ENCODE measurements at places on chromosomes 1 and 21.

DNA sequence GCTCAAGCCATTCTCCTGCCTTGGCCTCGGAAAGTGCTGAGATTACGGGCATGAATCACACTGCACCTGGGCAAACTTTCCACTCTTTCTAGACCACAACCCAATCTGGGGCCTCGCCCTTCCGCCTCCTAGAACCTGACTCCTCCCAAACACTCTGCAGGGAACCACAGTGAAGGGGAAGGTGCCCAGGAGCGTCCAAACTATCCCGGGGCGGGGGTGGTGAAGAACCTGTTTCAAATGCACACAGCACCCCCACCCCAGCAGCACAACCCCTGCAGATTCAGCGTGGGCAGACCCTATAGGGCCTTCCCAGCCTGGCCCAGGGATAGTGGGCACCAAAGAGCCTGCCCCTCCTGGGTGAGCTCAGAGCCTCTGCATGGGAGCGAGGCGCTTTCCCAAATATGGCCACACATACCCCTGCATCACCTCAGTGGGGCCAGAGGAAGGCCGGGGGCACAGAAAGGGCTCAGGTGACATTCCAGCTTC, 86.9 kb downstream of the STUM start:
- DNase-seq, result no peak

- peak; percentile 75 for DNase-seq
Observed at GRCh38 chr1:183180218-183180617, 5.8 kb upstream of the LAMC2 start.

GRCh38 chr1:157648317-157648716, 50.4 kb upstream of the FCRL4 start:
- DNase-seq, result no peak

GRCh38 chr1:206685769-206686477, 1.2 kb downstream of the MAPKAPK2 start:
- DNase-seq, result no peak

GRCh38 chr21:38498057-38498833, at the start of gene ERG:
TSS of gene ERG (minus strand) at chr21:38498477. CDS start at chr21:38498380, 97 bp downstream.
- DNase-seq, result no peak

GRCh38 chr1:14511166-14511680, 87.3 kb upstream of the KAZN start:
- DNase-seq, result no peak

- no peak for DNase-seq
Observed at GRCh38 chr1:44650159-44650831, 24.0 kb downstream of the TMEM53 start.

DNA sequence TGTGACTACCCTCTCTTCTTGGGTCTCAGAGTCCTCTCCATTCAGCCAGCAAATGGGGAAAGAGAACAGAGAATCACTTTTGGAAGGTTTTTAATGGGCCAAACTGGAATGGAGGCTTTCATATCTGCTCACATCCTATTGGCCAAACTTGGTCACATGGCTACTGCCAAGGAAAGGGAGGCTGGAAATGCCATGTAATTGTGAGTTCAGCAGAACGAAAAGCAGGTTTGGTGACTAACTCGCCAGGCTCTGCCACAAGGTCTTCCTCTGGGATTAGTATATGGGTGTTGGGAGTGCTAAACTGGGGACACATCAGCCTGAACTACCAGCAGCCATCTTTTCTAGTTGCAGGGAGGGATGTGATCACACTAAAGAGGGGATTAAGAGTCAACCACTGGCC, 19.2 kb downstream of the RD3 start:
- DNase-seq, result no peak

GRCh38 chr1:40029608-40030007, 10.9 kb upstream of the CAP1 start:
- DNase-seq, result no peak

DNA sequence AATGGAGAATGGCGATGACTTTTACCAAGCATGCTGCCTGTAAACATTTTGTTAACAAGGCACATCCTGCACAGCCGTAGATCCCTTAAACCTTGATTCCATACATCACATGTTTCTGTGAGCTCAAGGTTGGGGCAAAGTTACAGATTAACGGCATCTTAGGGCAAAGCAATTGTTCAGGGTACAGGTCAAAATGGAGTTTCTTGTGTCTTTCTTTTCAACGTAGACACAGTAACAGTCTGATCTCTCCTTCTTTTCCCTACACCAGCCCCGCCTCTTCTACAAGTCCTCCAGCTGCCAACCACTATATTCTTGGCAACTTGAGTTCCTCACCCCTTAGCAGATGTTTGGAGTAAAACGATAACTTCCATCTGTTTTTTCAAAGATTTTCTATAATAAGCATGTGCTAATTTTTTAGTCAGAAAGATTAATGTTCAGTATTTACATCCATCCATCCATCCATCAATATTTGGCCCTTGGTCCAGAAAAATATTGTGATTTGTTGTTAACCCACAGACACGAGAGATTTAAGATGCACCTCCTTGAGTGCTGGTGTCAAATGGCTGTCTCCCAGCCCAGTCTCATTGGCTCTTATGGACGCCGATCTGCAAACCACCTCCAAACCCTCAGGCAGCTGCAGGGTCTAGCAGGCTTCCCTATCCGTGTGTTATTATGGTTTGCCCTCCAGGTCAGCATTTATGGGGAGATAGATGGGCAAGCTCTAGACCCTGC, 3.8 kb downstream of the DNALI1 start:
- no peak for DNase-seq

GRCh38 chr1:44569491-44569890, 104.8 kb downstream of the TMEM53 start:
- DNase-seq, result no peak

- no peak for DNase-seq
Observed at GRCh38 chr1:116371752-116372151, 1.3 kb upstream of the ATP1A1 start.

- DNase-seq, result no peak
Observed at GRCh38 chr1:33170351-33171274, 11.2 kb downstream of the TRIM62 start.

GRCh38 chr1:27872802-27873551, 633 bp downstream of the THEMIS2 start:
- DNase-seq, result no peak

DNA sequence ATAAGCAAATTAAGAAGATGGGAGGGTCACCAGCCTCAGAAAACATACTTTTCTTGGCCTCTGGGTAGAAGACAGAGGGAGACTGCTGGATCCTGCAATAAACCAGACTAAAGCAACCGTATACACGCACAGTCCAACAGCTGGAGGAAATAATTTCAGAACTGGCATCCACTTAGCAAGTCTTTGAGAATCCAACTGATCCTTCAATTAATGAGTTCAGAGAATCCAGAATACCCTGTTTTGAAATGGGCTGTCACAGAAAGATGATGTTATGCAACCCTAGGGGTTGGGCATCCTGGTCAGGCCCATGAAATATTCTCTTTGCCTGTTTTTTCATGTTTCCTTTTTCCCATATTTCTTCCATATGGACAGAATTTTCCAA, 134.0 kb upstream of the MAGI3 start:
- DNase-seq, result peak; percentile 10

- DNase-seq, result no peak
Observed at GRCh38 chr1:161978011-161978790, 45.5 kb downstream of the OLFML2B start.

- DNase-seq, result no peak
Observed at GRCh38 chr1:231856894-231857293, 230.3 kb downstream of the DISC1 start.

DNA sequence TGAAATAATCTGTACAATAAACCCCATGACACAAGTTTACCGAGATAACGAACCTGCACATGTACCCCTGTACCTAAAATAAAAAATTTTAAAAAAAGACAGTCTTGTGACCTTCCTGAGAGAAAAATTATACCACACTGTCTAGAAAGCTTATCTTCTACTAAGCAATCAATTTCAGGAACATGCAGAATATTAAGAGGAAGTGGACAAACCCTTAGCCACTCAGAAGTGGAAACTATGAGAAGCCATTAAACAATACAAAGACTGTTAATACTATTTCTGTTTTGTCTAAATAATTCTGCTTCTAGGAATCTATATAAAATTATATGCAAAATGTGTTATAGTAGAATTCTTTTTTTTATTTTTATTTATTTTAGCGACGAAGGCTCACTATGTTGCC, 93.9 kb downstream of the ADAMTS1 start:
- no peak for DNase-seq

DNA sequence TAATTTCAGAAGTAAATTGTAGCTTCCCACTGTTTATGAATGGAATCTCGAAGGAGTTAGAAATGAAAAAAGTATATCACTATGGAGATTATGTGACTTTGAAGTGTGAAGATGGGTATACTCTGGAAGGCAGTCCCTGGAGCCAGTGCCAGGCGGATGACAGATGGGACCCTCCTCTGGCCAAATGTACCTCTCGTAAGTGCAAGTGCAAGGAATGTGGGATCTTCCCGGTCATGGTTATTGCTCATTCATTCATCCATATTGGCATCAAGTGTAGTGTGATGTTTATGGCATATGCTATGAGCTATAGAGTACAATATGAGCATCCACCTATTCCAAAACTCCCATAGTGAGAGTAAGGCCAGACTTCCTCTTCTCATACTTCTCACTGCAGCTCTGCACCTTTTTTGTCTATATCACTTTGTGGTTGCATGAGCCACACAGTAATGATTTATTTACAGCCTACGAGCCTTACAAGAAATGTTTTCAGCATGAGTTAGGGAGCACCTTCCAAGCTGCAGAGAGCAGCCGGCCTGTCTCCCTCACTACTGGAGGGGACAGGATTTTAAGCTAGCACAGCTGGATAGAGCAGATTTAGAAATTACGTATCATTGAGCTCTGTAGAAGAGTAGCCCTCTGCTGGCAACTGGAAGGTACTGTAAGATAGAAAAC, 24.9 kb upstream of the CR1L start:
- no peak for DNase-seq

DNA sequence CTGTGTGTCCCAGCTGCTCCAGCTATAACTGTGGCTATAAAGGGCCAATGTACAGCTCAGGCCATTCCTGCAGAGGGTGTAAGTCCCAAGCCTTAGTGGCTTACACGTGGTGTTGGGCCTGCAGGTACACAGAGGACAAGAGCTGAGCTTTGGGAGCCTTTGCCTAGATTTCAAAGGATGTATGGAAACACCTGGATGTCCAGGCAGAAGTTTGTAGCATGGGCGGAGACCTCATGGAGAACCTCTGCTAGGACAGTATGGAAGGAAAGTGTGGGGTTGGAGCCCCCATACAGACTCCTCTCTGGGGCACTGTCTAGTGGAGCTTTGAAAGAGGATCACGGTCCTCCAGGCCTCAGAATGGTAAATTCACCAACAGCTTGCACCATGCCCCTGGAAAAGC, 113.9 kb downstream of the RGS21 start:
- no peak for DNase-seq

DNA sequence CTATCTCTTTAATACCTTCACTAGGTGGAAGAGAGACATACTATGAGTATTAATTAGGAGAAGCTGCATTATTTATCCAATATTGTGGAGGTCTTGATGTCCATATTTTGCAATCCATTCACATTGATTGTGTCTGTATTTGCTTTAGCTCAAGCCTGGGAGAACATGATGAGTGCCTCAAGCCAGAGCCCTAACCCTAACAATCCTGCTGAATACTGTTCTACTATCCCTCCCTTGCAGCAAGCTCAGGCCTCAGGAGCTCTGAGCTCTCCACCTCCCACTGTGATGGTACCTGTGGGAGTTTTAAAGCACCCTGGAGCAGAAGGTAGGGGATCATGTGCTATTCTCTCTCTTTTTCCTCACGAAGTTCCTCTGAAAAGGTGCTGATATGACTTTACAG, 99.5 kb downstream of the CC2D1B start:
- no peak for DNase-seq

DNA sequence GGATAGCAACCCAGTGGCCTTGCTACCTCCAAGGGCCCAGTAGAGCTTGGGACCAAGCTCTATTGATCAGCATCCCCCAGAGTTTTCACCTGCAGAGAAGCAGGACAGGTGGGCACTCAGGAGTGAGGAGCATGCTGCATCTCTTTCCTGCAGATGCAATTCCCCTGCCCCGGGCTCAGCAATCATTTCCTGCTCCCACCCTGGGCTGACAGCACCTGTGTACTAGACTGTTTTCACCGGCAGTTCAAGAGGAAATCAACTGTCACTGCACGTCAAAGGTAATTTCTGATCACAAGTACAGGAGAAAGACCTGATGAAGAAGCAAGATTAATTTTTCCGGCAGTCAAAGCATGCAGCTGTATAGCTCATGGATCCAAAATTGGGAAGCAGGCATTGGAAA, 8.8 kb upstream of the NT5C1A start:
- DNase-seq, result no peak

DNA sequence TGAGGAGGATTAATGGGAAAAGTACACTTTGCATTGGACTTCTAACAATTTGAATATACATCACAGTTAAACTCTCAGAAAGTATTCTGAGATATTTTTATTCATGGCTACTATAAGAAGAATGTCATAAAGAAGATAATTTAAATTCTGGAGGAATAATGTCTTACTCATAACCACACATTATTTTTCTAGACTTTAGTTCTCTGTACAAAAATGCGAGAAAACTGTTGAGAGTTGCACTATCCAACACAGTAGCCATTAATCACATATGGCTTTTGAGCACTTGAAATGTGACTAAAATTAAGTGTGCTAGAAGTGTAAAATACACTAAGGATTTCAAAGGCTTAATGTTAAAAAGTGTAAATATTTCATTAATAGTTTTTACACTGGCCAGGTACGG, 53.8 kb downstream of the CRB1 start:
- DNase-seq, result no peak

GRCh38 chr1:151801310-151801820, 3.9 kb downstream of the LINGO4 start:
- DNase-seq, result no peak

DNA sequence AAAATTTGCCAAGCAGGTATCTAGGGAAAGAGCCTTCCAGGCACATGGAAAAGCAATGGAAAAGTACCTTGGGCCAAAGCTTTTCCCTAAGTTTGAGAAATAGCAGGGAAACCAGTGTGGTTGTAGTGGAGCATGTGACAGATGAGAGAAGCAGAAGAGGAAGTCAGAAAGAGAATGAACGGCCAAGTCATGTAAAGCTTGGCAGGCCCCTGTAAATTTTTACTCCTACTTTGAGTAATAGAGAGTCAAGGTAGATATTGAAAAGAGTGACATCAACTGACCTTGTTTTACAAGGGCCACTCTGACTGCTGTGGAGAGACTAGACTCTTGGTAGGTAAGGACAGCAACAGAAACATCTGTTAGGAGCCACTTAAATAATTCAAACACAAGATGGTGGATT, 180.9 kb upstream of the PRMT6 start:
- DNase-seq, result no peak

- no peak for DNase-seq
Observed at GRCh38 chr1:171434717-171435346, 50.5 kb upstream of the PRRC2C start.

DNA sequence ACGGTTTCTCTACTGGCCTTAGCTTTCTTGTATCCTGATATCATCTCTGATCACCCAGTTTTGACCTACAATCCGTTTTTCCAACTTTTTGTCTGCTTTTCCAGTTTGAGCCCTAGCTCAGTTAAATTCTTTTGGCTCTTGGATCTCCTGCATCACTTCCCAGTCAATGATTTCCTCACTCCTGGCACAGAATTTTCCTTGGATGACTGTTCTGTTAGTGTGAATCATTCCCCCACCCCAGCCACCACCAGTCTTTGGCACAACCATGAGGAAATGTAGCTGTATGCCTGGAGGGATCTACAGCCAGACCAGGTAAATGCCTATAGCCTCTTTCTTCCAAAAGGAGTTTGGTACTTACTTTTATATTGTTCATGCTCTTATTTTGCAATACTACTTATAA, 187.2 kb upstream of the PTGFR start:
- DNase-seq, result no peak

- no peak for DNase-seq
Observed at GRCh38 chr1:193979219-193979618, 792.8 kb upstream of the B3GALT2 start.

Data from DMS79 (cell line).